ENCODE measurements at places on chromosomes 1 and 21.

DNA sequence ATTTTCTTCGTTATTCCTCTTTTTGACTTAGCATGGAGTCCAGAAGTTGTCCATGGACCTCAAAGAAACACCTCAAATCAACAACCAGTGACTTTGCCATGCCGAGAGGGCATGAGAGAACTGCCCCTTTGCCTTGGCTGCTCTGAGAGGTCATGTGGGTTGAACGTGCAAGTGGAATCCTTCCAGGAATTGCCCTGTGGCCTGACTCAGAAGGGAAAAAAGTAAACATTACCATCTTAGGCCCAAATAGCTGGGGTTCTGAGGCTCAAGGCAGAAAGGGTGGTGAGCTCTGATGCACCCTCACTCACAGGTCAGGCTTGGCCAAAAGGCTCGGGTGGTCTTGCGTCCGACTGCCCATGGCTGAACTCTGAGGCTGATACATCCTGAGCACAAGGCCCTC is 15.1 kb downstream of the STUM start:
- no peak for DNase-seq

GRCh38 chr1:41673378-41673777 is 188.9 kb upstream of the EDN2 start:
- DNase-seq: no peak

DNA sequence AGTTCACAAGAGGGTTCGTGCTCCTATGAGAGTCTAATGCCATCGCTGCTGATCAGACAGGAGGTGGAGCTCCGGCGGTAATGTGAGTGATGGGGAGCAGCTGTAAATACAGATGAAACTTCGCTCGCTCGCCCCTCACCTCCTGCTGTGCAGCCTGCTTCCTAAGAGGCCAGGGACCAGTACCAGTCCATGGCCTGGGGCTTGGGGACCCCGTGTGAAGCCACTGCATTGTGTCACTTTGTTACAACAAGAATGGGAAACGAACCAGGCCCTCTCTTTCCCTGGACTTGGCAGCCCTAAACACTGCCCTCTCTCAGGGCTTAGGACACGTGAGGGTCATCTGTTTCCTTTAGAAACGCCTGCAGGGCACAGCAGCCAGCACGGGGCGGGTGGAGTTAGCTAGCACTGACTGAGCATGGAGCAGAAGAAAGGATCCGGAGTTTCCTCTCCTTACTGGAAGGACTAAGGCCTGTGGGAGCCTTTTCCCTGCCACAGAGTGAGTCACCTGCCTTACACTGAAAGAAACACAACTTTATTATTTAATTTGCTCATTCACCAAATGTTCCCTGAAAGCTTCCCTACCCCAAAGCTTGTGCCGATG is 185.2 kb upstream of the TMEM51 start:
- no peak for DNase-seq

DNA sequence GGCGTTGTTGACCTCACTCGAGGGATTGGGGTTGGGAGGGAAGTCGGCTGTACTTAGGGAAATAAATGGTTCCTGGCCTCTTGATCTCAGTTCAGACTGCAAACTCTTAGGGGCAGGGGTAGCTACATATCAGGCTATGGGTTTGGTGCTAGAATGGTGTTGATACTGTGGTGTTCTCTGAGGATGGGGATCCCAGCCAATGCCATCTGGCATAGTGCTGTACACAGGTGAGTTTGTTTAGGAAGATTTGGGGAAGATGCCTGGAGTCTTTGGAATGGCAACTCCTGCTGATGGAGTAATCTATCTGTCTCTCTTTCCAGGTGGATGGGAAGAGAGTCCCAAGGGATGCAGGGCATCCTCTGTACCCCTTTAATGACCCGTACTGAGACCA is 14.3 kb upstream of the NASP start:
- no peak for DNase-seq

GRCh38 chr21:39796466-39796865 is 51.5 kb downstream of the IGSF5 start:
- peak; percentile 17 for DNase-seq

DNA sequence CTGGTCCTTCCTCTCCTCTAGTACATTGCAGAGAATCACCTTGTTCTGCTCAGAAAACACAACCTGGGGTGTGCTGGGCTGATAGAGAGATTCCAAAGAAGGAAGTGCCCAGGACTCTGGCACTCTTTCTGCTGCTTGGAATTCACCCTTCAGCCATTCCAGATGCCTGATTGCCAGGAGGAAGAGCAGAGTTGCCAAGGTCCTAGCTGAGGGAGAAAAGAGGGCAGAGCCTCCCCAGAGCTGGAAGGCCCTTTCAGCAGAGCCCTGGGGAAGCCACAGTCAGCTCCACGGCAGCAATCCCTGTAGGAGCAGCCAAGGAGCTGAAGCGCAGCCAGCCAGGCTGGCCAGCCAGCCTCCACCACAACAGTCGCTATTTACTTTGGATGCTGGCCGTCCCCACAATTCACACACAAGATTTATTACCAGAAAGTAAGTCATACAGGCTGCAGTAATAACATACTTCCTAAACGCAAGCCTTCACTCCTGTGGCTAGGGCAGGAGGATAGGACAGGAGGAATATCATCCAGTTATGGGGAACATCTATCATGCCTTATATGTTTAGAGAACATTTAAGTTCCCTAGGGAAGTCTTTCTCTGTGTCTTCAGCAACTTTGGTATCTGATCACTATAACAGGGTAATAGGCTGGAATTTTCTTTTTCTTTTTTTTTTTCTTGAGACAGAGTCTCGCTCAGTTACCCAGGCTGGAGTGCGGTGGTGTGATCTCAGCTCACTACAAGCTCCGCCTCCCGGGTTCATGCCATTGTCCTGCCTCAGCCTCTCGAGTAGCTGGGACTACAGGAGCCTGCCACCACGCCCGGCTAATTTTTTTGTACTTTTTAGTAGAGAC is 36.6 kb upstream of the SLC44A3 start:
- DNase-seq: no peak

GRCh38 chr1:173164686-173165085 is 42.4 kb downstream of the TNFSF4 start:
- no peak for DNase-seq

DNA sequence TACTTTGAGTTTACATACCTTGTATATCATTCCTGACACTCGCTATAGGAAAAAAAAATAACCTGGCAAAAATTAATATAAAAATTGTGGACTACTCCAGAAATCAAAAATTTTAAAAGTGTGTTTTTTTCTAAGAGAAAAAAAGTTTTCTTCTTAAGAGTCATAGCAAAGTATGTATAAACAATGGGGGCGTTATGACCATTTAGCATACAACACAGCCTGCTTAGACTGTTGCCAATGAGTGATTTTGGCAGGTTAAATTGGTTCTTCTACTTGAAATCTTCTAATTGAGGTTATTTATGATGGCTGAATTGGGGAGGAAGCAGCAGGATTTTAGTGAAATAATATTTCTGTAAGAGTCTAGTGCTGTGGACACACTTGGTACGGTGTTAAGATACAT is 130.5 kb upstream of the USH2A start:
- DNase-seq: no peak

- no peak for DNase-seq
These were observed 137.3 kb downstream of the NAV1 start for GRCh38 chr1:201676197-201676596.

DNA sequence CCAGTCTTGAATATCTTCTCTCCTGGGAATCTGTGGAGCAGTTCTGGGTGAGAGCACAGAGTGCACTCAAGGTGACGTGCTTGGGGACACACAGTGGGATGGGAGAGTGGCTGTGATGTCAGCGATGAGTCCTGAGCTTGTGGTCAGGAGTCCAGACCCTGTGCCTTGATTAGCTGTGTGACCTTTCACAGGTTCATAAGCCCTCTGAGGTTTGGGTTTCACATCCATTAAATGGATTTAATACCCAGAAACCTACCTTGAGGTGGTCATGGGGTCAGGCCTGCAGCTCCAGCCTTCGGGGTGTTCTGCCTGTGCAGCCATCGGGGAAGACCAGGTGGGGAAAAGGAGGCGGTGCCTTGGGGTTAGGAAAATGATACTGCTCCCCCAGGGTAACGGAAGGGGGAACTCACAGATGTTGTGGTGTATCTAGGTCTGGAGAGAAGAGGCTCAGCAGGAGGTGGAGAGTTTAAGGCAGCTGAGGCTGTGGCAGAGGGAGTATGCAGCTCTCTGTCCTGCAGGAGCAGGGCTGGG is 38.5 kb upstream of the ETV3 start:
- no peak for DNase-seq

DNA sequence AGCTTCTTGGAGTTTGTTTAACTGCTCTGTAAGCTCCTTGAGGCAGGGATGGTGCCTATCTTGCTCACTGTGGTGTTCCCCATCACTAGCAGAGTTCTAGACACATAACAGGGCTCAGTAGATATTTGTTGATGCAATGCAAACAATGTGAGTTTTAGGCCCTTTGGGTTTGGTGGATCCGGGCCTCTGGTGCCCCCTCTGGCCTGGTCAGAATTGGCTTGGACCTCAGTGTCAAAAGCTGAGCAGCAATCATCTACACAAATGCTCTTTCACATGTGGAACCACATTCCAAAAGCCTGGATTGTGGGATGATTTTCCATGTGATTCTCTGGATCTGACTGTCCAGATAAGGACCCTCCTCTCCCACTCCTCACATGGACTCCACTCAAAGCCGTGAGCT is 53.4 kb upstream of the BCAR3 start:
- DNase-seq: no peak

- DNase-seq: no peak
These were observed 21.9 kb upstream of the PKN2 start for GRCh38 chr1:88661951-88662699.

DNA sequence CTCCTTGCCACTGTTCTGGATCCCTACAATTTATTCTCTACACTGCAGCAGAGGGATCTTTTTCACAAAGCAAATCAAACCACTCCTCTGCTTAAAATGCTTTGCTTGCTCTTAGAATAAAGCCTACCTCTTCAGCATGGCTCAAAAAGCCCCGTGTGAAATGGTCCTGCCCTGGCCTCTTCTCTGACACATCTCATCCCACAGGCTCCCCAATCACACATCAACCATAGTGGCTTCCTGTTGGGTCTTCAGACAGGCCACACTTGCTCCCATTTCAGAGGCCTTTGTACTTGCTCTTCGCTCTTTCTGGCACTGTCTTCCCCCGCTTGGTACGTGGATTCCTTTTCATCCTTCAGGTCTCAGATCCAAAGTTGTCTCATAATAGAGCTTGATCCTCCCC is 44.3 kb upstream of the PLXNA2 start:
- no peak for DNase-seq

GRCh38 chr1:48263041-48263440 is 40.5 kb downstream of the SLC5A9 start:
- DNase-seq: no peak

DNA sequence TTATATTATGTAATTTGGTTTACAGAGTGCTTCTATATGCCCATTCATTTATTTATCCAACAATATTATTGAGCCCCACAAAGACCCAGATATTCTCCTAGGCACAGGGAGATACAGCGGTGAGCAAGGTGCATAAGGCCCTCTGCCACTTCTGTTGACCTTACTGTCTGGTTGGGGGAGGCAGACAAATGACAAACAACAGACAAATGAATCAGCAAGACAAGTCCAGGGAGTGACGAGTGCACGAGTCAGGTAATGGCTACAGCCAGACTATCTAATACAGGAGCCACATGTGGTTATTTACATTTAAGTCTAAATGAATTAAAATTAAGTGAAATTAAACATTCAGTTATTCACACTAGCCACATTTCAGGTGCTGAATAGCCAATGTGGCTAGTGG is 22.0 kb upstream of the BCAR3 start:
- no peak for DNase-seq

DNA sequence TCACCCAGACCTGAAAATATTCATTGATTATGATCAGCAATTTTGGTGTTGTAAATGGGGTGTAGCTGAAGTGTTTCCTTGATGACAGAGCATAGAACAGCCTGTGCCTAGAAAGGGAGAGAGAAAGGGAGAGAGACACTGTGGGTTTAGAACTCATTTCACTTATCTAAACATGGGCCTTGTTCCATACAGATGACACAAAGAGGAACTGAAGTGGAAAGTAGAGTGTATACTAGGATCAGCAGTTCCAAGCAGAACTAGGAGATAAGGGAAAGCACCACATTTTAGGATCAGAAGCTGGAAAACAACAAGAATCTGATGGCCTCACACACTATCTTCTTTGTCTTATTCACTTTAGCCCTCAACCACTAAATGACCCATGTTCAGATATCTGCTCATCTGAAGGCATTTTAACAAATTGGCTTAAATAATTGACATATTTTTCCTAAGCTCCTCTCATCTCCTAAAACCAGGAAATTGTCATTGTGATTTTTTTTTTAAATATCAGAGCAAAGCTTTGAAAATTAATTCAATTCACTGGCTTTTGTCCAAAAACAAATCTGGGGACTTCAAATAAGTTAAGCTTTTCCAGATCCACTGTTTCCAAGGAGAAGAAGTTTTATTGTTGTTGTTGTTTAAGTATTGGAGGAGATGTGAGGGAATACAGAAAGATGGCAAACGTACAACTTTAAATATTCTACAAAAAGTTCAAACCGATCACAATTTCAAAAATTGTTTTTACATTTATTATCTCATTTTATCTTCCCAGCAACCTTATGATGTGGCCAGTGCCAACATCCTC is 103.8 kb downstream of the LYPLAL1 start:
- DNase-seq: no peak

- DNase-seq: no peak
These were observed 204.8 kb upstream of the FGGY start for GRCh38 chr1:59092126-59092525.

GRCh38 chr1:163055531-163055930 is 13.6 kb upstream of the RGS4 start:
- DNase-seq: peak; percentile 97

GRCh38 chr21:34133802-34134201 is 60.4 kb downstream of the MRPS6 start:
- DNase-seq: no peak

- DNase-seq: no peak
These were observed 76.3 kb upstream of the LMO4 start for GRCh38 chr1:87252406-87252805.

- DNase-seq: no peak
These were observed 37.2 kb upstream of the PDC start for GRCh38 chr1:186498071-186498470.

- peak; percentile 67 for DNase-seq
These were observed 35.7 kb downstream of the ZBTB8B start for GRCh38 chr1:32500387-32501209.

- DNase-seq: no peak
These were observed 127.9 kb downstream of the CLIC6 start for GRCh38 chr21:34796518-34797200.

DNA sequence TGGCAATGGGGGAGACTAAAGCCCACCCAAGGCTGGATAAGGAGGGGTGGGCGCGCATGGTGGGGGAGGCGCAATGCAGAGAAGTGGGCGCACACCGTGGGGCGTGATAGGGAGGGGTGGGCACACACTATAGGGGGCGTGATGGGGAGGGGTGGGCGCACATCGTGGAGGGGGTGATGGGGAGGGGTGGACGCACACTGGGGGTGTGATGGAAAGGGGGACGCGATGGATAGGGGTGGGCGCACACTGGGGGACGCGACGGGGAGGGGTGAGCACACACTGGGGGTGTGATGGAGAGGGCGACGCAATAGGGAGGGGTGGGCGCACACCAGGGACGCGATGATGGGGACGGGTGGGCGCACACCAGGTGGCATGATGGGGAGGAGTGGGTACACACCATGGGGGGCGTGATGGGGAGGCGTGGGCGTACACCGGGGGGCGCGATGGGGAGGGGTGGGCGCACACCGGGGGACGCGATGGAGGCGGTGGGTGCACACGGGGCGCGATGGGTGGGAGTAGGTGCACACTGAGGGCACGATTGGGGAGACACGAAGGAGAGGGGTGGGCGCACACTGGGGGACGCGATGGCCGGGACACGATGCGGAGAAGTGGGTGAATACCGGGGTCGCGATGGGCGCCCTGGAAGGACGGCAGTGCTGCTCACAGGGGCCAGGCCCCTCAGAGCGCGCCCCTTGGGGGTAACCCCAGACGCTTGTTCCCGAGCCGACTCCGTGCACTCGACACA is 929 bp downstream of the SUMO3 start:
- no peak for DNase-seq

Measured in NCI-H146 (cell line).